Ecto neural progenitor cell (in vitro differentiated cells): ENCODE measurements at places on chromosomes 3 and 15.

DNA sequence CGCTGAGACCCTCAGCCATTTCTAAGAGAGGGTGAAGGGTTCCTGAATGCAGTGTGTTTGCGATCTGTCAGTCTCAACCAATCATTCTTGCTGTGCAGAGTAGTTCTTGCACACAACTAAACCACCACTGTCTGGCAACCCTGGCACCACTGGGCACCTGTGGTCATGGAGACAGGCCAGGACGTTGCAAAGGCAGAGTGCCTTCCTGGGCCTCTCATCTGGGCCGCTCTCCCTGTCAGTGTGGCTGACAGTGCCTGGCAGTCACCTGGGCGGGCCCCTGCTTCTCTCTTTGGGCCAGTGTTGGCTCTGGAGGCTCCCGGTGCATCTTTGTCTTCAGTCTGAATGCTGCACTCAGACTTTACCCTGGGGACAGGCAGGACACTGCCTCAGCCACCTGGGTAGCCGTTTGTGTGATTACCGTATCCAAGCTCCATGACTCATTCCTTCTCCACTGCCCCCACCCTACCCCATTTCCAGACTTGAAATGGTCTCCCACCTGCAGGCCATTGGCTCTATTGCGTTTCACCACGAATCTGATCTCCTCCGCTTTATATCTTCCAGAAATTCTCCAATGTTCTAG lies 104.6 kb upstream of the KLF13 start:
- no peak for DNase-seq

DNA sequence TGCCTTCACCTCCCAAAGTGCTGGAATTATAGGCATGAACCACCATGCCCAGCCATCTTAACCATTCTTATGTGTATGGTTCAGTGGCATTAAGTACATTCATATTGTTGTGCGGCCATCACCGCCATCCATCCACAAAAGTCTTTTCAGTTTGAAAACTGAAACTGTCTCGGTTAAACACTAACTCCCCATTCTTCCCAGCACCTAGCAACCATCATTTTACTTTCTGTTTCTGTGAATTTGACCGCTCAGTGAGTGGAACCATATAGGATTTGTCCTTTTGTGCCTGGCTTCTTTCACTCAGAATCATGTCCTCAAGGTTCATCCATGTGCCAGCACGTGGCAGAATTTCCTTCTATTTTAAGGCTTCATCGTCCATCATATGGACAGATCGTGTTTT lies 5.8 kb downstream of the MCM2 start:
- DNase-seq: no peak

- peak; percentile 25 for DNase-seq
These were observed 19.7 kb downstream of the ITGA11 start for GRCh38 chr15:68412218-68412617.

DNA sequence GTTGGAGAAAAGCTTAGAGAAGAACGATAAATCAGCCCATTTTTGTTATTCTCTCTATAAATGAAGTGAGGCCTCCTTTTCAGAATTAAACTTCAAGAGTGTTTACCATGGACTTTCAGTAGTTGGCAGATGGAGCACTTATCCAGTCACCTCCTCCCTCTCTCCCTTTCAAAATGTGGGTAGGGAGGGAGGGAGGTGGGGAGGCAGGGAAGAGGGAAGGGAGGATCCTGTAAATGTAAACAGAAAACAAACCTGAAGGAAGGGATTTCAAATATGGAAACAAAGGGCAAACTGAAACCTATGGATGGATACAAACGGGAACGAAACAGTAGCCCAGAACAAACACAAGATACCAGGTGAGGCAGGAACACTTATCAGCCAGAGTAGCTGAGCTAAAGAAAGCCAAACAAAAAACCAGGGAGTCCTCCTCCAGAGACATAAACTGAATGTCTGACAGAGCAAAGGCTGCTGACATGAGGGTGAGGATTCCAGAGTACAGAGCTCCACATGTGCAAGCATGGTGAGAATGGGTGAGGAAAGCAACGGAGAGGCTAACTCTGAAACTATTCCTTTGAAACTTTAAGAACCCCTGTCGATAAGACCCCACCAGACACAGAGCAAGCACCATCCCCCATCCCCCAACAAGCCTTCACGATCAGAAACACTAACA lies 41.0 kb upstream of the GP5 start:
- no peak for DNase-seq

DNA sequence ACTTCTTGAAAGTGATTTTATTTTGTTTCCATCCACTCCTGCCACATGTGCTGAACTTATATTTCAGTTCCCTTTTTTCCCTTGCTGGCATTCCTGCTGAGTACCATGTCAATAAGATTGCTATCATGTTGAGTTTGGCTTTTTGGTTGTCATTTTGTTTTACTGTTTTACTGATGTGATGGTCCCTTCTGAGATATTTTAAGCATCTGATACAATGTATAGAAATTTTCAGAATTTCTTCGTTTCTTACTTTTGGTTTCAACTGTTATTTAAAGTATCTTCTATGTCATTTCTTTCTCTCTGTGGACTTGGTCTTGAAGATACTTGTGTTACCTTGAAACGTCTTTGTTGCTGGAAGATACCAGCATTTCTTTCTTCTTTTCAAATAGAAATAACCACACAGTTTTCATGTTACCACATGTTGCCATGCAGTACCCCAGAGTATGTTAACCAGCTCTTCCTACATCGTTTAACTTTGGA lies 14.1 kb downstream of the SIDT1 start:
- DNase-seq: no peak

- no peak for DNase-seq
These were observed 3.7 kb downstream of the PBRM1 start for GRCh38 chr3:52682016-52682415.

DNA sequence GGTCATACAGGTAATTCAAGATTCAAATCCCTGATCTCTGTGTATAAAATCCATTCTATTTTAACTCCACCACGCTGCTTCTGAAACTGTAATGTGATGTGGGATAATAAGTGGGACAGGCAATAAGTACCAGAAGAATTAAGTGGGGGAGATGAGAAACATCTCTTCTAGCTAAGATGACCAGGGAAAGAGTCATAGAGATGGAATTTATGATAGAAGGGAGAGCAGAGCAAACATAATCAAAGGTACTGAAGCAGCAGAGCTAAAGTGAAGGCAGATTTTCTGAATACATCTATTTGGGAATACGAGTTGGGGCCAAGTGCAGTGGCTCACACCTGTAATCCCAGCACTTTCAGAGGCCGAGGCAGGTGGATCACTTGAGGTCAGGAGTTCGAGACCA lies 4.9 kb downstream of the MRPL47 start:
- no peak for DNase-seq
